ENCODE measurements at places on chromosomes 5 and 9.

DNA sequence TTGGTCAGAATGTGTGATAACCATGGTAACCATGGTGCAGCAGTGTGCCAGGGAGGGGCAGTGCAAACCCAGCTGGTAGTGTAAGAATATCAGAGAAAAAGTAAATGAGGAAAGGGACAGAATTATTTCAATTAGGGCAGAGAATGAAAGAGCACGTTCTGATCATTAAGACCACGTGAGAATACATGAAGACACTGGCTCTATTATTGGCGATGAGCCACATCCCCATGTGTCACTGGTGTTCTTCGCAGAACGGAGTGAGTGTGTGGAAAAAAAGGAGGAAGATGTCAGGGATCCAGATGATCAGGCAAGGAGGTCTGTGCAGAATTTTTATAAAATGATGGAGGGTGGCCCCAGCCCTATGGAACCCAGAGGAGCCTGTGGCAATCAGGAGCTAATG is 315.5 kb downstream of the SEMA5A start:
- H3K36me3 ChIP-seq: peaks cover 6% of the 10 kb centered on the region
- no peak overlapping the region for H3K4me3 ChIP-seq
- no peak overlapping the region for H3K27ac ChIP-seq
- no peaks in the 10 kb centered on the region for H3K27me3 ChIP-seq
- peaks cover 6% of the 10 kb centered on the region for H3K4me1 ChIP-seq

DNA sequence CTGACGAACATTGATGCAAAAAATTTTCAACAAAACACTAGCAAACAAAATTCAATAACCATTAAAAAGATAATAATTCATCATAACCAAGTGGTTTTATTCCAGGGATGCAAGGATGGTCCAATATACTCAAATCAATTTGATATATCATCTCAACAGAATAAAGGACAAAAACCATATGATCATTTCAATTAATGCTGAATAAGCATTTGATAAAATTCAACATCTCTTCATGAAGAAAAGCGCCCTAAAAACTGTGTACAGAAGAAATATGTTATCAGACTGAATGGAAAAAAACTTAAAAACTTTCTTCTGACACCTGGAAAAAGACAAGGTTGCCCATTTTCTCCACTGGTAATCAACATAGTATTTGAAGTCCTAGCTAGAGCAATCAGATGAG is 720.3 kb upstream of the RGMB start:
- H3K4me1 ChIP-seq: peaks cover 4% of the 10 kb centered on the region
- H3K27me3 ChIP-seq: no peaks in the 10 kb centered on the region
- no peak overlapping the region for H3K27ac ChIP-seq
- H3K4me3 ChIP-seq: no peak overlapping the region

- H3K27ac ChIP-seq: no peak overlapping the region
- H3K4me1 ChIP-seq: no peaks in the 10 kb centered on the region
- H3K27me3 ChIP-seq: no peaks in the 10 kb centered on the region
- H3K36me3 ChIP-seq: peaks cover 4% of the 10 kb centered on the region
- no peak overlapping the region for H3K4me3 ChIP-seq
Observed at GRCh38 chr9:93108291-93109041, 12.4 kb downstream of the CARD19 start.

GRCh38 chr9:130891688-130892476 is 4.7 kb downstream of the QRFP start:
- H3K27me3 ChIP-seq: no peaks in the 10 kb centered on the region
- no peak overlapping the region for H3K27ac ChIP-seq
- DNase-seq: no peak
- H3K4me3 ChIP-seq: no peak overlapping the region
- H3K36me3 ChIP-seq: peaks cover 44% of the 10 kb centered on the region
- no peaks in the 10 kb centered on the region for H3K4me1 ChIP-seq

GRCh38 chr5:131609774-131610173 is 25.3 kb downstream of the RAPGEF6 start:
- no peaks in the 10 kb centered on the region for H3K27me3 ChIP-seq
- no peaks in the 10 kb centered on the region for H3K36me3 ChIP-seq
- H3K27ac ChIP-seq: no peak overlapping the region
- H3K4me1 ChIP-seq: peaks cover 6% of the 10 kb centered on the region

- no peak overlapping the region for H3K4me3 ChIP-seq
- H3K36me3 ChIP-seq: no peaks in the 10 kb centered on the region
- no peaks in the 10 kb centered on the region for H3K4me1 ChIP-seq
- no peak for DNase-seq
- H3K27ac ChIP-seq: no peak overlapping the region
Observed at GRCh38 chr9:107824556-107824955, 335.0 kb upstream of the KLF4 start.

GRCh38 chr9:88586452-88586851 is 51.5 kb downstream of the NXNL2 start:
- no peak overlapping the region for H3K4me3 ChIP-seq
- no peaks in the 10 kb centered on the region for H3K36me3 ChIP-seq
- DNase-seq: peak; percentile 72

GRCh38 chr5:173237875-173238220 is 2.8 kb upstream of the NKX2-5 start:
- DNase-seq: no peak
- peaks cover 88% of the 10 kb centered on the region for H3K27me3 ChIP-seq
- no peak overlapping the region for H3K4me3 ChIP-seq
- H3K4me1 ChIP-seq: peaks cover 14% of the 10 kb centered on the region
- no peak overlapping the region for H3K27ac ChIP-seq

DNA sequence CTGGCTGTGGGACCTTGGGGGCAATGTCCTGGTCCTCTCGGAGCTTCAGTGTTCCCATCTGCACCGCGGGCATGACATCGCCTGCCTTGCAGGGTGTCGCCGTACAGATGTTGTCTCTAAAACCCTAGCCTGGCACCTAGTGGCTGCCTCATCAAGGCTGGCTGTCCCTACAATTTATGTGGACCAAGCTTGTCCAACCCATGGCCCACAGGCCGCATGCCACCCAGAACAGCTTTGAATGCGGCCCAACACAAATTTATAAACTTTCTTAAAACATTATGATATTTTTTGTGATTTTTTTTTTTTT is 18.3 kb upstream of the ASS1 start:
- H3K27ac ChIP-seq: no peak overlapping the region
- no peak overlapping the region for H3K4me3 ChIP-seq
- no peak for DNase-seq

DNA sequence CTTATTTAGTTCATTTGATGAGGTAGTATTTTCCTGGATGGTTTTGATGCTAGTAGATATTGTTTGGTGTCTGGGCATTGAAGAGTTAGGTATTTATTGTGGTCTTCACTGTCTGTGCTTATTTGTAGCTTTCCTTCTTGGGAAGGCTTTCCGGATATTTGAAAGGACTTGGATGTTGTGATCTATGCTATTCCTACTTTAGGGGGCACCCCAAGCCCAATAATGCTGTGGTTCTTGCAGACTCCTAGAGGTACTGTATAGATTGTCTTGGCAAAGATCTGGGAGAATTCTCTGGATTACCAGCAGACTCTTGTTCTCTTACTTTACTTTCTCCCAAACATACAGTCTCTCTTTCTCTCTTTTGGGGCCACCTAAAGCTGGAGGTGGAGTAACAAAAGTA is 315.7 kb downstream of the MAT2B start:
- no peaks in the 10 kb centered on the region for H3K36me3 ChIP-seq
- no peaks in the 10 kb centered on the region for H3K27me3 ChIP-seq

GRCh38 chr9:4301296-4301695 is 1.4 kb upstream of the GLIS3 start:
- H3K27me3 ChIP-seq: no peaks in the 10 kb centered on the region
- no peaks in the 10 kb centered on the region for H3K36me3 ChIP-seq
- H3K4me1 ChIP-seq: peaks cover 11% of the 10 kb centered on the region
- H3K4me3 ChIP-seq: no peak overlapping the region

DNA sequence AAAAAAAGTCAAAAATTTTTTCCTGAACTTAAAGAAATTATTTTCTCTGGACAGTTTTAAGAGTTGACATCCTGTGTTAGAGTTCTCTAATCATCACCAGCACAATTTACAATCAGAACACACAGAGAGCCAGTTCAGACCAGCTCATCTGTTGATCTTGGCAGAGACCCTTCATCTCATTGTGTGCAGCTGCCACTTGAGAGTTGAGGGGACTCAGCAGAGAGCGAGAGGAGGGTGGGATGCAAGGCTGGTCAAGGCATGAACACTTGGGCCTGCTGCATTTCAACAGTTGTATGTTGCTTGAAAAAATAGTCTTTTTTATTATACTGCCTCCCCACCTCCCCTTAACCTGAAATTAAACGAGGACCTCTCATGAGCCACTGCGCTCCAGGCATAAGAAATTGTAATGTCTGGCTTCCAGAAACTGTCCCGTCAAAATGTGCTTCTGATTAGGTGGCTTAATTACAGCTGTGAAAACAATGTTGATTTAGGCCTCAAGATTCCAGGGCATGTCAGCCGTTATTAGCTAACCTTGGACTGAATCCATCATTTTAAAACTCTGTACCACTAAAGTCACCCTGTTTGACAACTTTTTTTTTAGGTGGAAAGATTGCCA is 383.6 kb downstream of the CCDC171 start:
- H3K27ac ChIP-seq: no peak overlapping the region
- no peaks in the 10 kb centered on the region for H3K4me1 ChIP-seq
- H3K36me3 ChIP-seq: no peaks in the 10 kb centered on the region

DNA sequence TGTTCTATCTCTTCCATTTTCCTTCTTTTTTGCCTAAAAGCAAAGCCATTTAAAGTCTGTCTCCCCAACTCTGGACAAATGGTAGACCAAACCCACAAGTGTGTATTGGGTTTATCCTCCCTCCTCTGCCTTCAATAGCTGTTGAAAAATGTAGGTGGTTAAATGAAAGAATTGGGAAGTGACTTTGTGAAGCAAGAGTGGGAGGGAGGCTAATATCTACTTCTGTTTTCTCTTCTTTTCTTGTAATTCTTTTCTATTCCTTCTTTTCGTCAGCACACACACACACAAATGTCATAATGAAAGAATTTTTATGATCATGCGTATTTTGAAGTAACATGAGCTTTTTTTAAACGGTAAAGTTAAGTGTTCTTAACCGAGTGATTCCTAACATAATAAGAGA is 3.8 kb downstream of the CCDC152 start:
- no peak overlapping the region for H3K4me3 ChIP-seq
- no peaks in the 10 kb centered on the region for H3K36me3 ChIP-seq
- no peak overlapping the region for H3K27ac ChIP-seq
- DNase-seq: no peak

DNA sequence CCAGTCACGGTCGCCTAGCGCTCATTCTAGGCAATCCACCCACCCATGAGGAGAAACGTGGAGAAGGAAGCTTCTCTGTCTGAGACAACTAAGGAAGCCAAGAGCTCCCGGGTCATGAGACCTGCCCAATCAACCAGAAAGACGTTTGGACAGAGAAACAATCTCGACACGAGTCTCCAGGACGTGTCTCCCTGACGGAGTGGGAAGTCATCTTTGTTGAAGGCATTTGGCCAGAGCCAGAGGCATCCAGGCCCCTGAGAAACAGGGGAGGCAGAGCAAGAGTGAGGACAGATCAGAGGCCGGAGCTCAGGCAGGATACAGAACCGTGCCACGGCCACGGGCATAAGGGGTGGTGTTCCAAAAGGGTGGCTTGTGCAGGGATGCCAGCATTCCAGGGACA is 479.0 kb downstream of the SPATA31A7 start:
- H3K27me3 ChIP-seq: no peaks in the 10 kb centered on the region
- H3K36me3 ChIP-seq: no peaks in the 10 kb centered on the region
- no peak for DNase-seq
- no peak overlapping the region for H3K4me3 ChIP-seq

DNA sequence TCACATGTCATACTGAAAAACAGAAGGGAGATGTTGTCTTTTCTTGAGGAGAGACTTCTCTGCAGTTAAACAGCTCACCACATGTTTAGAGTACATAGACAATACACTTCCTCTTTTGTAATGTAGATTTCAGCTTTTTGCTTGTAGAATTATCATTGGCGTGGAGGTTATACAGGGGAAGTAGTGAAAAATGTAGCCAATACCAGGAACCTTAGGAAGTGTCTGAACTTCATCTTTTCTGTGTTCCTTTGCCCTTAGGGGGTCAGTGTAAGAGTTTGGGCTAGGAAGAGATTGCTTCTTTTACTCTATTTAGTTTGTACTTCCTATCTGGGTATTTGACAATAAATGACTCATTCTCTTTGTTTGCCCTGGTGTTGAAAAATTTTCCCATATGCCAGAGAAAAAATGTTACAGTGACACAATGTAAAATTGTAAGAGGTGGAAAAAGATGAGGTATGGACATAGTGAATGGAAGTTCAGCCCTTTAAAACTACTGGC is 21.0 kb upstream of the CDKN2B start:
- H3K4me1 ChIP-seq: peaks cover 2% of the 10 kb centered on the region
- no peak overlapping the region for H3K4me3 ChIP-seq
- DNase-seq: peak; percentile 75
- H3K36me3 ChIP-seq: no peaks in the 10 kb centered on the region
- no peaks in the 10 kb centered on the region for H3K27me3 ChIP-seq

DNA sequence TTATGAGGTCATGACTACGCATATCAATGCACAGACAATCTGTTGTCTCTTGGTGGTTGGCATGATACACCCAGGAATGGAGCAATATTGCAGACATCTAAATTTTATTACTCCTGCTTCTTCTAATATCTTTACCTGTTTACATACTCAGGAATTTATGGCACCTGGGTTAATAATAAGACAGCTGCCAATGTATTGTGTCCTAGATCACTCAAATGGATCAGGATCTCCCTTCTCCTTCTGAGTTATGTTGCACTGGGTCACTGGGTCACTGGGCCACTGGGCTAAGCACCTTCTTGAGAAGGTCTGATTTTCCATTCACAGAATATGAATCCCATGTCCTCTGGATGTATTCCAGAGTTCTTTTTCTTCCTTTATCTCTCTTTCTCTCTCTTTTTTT is 41.8 kb downstream of the CCL28 start:
- H3K27me3 ChIP-seq: no peaks in the 10 kb centered on the region
- H3K27ac ChIP-seq: no peak overlapping the region
- H3K36me3 ChIP-seq: no peaks in the 10 kb centered on the region
- no peaks in the 10 kb centered on the region for H3K4me1 ChIP-seq

DNA sequence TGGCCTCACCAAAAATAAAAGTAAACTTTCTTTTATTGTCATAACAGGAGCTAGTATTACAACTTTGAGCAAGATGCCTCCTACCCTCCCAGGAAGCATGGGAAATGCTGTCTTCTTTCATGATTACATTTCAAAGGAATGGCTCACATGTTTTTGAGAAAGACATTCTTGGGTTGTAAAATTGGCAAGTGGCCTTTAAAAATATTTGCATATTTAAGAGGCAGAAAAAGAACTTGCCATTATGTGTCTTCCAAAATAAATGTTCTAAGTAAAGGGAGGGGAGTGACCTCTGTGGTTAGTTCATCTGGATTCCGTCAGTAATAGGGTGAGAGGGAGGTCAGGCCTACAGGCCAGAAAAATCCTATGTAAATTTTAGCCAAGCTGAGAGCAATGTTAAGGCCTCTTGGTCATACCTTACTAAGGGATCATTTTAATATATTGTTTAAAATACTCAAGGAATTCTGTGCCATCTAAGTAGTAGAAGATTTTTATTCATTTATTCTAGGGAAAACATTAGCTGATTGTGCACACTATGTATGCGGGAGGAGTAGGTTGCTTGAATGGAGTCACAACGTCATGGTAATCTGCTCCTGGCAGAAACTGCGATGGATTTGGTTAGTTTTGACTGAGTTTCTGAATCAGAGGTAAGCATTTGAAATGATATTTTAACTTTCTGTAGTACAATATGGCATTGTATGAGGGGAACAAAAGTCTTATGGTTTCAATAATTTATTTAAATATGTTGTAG is 1485.7 kb upstream of the CDH9 start:
- H3K36me3 ChIP-seq: no peaks in the 10 kb centered on the region
- H3K27me3 ChIP-seq: no peaks in the 10 kb centered on the region
- no peak overlapping the region for H3K27ac ChIP-seq
- H3K4me1 ChIP-seq: no peaks in the 10 kb centered on the region
- no peak for DNase-seq
- no peak overlapping the region for H3K4me3 ChIP-seq

Data from trophoblast cell (in vitro differentiated cells and primary cell).